ENCODE measurements at places on chromosomes 6 and 20. TPM values are rescaled to one million over a fixed set of nuclear protein-coding genes. Genes with fewer than 3 reads are reported as not detected.
A peak's percentile ranks its signal among the peaks of the same experiment; 100 is the strongest.

GRCh38 chr20:1895674-1896483 lies 672 bp downstream of the SIRPA start:
- DNase-seq, result no peak

DNA sequence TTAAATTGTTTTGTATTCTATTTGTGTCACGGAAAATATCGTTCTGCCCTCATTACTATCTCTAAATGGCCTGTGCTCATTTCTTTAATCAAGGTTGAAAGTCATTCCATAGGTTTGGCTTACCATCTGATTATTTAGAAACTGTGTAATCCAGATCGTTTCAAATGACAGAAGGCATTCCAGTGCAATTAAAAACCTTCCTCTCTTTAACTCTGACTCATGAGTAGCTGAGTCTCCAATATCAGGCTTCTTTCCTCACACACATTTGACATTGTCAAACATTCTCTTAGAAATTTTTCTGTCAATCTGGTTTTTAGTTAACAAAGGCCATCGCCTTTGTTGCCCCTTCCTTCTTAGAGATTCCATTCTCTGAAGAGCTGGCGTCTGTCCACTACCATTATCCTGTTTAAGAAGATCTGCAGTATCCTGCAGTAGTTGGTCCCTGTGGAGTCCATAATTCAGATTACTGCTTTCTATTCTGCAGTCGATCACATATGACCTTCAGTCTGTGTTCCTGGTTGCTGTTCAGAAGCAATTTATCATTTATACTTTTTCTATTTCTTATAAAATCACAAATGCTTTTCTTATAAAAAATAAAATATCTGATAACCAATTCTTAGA lies 3.9 kb upstream of the TRDN start:
- no peak for DNase-seq

GRCh38 chr6:166771701-166772100 lies 144.7 kb upstream of the RPS6KA2 start:
- DNase-seq, result no peak

The ID4 gene
- 11.1 TPM for total RNA-seq

The HCRTR2 gene
- total RNA-seq, result not detected

The RSPO3 gene
- total RNA-seq, result not detected

GRCh38 chr6:107728564-107728897 lies 95.6 kb downstream of the SCML4 start:
- DNase-seq, result no peak

The EPB41L1 gene
- total RNA-seq, result 13.9 TPM

- no peak for DNase-seq
These were observed 12.0 kb downstream of the ZFP64 start for GRCh38 chr20:52179331-52180179.

The PACRG gene
- not detected for total RNA-seq

- DNase-seq, result no peak
These were observed 5.9 kb downstream of the RNASET2 start for GRCh38 chr6:166950443-166950821.

The TSBP1 gene
- total RNA-seq, result not detected

- no peak for DNase-seq
These were observed 179.9 kb upstream of the TAB2 start for GRCh38 chr6:149137594-149137993.

The PCIF1 gene
- total RNA-seq, result 6.1 TPM

DNA sequence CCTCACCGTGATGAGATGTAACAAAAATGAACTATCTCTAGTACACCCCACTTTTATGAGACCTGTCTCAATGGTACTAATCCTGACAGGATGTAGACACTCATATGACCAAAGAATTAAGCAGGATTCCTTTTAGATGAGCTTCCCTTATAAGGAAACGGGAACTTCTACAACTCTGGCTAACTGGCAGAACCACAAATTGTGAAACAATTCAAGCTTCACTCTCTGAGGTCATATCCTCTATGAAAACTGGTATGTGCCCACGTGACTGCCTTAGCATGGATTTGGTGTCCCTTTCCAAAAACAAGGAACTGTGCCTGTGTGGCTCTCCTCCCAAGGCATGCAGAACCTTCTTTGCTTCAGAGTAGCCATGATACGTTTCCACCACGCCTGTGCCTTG lies 14.1 kb upstream of the CPNE5 start:
- DNase-seq, result peak; percentile 90

The CTAGE9 gene
- total RNA-seq, result not detected

DNA sequence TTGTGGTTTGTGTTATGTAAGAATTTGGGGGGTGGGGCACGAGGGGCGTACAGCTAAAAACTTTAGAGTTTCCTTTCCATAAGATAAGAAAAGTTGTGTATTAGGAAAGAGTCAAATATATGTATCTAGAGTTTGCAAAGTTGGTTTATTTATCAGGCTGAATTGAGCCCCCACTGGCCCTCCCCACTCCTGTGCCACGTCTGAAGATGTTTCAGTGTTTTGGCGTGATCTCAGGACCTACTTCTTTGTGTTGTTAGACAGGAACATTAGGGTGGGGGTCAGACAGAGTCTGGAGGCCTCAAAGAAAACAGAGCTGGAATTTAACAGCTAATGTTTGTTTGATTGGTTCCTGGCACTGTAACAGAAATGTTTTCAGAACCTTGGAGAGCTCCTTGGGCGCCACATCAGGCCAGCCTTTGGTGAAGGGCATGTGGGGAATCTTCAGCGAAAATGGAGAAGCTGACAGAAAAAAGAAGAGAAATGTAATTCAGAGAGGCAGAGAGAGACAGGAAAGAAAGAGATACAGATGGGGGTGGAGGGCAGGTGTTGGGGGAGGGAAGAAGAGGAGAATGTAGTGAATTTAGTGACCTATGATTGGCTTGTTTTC lies 674 bp downstream of the NRSN1 start:
- DNase-seq, result peak; percentile 22

GRCh38 chr20:51696304-51697071 lies 71.7 kb downstream of the ATP9A start:
- no peak for DNase-seq

DNA sequence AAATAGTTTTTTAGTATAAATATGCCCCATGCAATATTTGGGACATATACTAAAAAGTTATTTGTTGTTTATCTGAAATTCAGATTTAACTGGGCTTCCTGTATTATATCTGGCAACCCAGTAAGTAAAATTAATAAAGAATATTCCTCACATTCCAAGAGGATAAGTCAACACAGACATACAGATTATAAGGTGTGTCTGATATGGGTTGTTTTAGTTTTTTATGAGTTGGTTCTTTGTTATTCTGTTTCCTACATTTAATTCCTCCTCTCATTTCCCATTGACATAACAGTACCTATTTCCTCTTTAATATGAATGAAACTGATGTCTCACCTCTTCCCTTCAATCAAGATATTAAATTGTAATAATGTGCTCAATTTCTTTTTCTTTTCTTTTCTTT lies 1.7 kb upstream of the PLA2G7 start:
- DNase-seq, result no peak

DNA sequence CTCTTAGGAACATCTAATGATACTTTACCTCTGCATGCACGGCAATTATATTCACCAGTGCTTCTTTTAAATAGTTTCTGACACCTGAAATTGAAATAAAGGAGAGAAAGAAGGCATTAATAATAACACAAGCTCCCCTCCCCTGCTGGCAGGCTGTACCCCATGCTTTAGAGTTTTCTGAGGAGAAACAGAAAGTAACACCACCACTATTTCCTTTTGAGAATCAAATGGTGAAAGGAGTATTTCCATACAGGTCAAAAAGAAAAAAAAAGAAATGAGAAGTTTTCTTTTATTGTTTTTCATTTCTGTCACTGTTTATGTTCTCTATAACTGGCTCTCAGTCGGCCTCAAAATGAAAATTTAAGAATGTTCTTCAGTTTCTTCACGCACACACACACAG lies 108.1 kb downstream of the IRF4 start:
- no peak for DNase-seq

GRCh38 chr6:26312096-26312463 lies 52.9 kb upstream of the BTN3A2 start:
- DNase-seq, result no peak

The PTK7 gene
- total RNA-seq, result 44.4 TPM

DNA sequence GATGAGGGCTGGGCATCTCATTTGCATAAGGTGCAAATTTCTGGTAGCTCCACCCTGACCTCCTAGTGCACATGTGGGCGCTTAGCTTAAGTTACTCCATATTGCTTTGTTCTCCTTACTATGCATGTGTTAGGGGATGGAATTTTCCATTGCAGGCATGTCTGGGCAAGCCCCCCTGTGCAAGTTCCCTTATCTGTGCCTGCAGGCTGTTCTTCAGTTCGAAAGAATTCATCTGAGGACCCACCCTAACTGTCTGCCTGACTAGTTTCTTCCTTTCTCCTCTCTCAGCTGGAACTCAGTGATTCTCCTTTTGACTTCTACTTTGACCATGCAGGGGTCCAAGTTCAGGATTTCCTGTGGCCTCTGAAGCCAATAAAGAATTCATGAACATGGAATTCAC lies 30.2 kb downstream of the CCDC170 start:
- no peak for DNase-seq

The EYA4 gene
- 11.9 TPM for total RNA-seq

- DNase-seq, result no peak
These were observed 15.6 kb upstream of the RIPK1 start for GRCh38 chr6:3052481-3053230.

DNA sequence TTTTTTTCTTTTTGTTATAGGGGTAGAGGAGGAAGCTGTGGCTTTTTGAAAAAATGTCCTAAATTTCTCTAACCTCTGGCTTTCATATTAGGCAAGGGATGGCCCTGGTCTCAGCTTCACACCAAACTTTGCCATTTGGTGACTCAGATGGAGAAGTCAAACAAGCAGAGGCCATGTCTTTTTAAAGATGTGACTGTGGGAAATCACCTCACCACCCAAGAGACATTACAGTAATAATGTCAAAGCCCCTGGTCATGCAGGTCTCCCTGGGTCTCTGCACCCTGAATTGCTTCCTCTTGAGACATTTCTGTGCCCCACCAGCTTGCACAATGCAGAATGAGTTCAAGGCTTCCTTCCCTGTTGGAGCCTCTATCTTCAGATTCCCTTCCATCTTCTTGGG lies 39.5 kb upstream of the ADGRF5 start:
- no peak for DNase-seq

GRCh38 chr6:18415671-18416340 lies 28.7 kb downstream of the RNF144B start:
- peak; percentile 48 for DNase-seq

- DNase-seq, result no peak
These were observed 27.8 kb downstream of the POFUT1 start for GRCh38 chr20:32235331-32236047.

The PARD6B gene
- 0.90 TPM for total RNA-seq

All from IMR-90 (cell line).